HepG2 (cell line): ENCODE measurements at places on chromosomes 16 and 17.

- DNase-seq: no peak
Measured at GRCh38 chr17:27560668-27561067, 70.3 kb upstream of the LGALS9 start.

GRCh38 chr16:15513156-15513555 is 78.8 kb downstream of the BMERB1 start:
- DNase-seq: no peak

GRCh38 chr17:57257895-57258851 is 1.9 kb downstream of the MSI2 start:
- DNase-seq: peak; percentile 39

- DNase-seq: no peak
Measured at GRCh38 chr17:64632606-64633005, 29.5 kb downstream of the SMURF2 start.

DNA sequence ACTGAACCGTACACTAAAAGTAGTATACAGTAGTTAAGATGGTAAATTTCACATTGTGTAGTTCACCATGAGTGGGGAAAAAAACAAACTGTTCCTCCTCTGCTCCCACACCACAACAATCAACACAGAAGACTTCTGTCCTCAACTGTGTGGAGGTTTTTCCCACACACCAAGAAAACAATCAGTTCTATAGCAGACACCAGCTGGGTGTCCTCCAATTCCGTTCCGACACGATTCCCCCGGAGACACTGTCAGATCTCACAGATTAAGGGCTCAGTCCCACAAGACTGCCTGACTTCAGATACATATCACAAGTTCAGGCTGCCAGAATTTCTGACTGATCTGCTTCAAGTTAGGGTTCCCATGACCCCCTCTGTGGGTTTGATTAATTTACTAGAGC is 31.8 kb downstream of the BBS2 start:
- DNase-seq: no peak

DNA sequence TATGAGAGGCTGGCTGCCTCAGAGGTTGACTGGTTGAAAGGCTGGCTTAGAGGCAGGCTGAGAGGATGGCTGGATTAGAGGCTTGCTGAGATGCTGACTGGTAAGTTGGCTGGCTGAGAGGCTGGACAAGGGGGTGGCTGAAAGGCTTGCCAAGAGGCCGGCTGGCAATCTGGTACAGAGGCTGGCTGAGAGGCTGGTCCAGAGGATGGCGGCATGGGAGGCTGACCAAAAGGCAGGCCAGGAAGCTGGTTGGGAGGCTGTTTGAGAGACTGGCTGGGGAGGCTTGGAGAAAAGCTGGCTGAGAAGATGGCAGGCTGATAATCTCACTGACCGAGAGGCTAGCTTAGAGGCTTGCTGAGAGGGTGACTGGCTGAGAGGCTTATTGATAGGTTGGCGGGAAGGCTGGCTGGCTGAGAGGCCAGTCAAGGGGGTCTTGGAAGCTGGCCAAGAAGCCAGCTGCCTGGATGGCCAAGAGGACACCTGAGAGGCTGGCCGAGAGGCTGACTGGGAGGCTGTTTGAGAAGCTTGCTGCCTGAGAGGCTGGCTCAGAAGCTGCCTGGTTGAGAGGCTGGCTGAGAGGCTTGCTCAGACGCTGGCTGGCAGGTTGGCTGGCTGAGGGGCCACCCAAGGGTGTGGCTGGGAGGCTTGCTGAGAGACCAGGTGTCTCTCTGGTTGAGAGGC is 34.2 kb upstream of the ACSM2B start:
- DNase-seq: peak; percentile 27

- peak; percentile 41 for DNase-seq
Measured at GRCh38 chr16:12433691-12434390, 369.8 kb downstream of the CPPED1 start.

DNA sequence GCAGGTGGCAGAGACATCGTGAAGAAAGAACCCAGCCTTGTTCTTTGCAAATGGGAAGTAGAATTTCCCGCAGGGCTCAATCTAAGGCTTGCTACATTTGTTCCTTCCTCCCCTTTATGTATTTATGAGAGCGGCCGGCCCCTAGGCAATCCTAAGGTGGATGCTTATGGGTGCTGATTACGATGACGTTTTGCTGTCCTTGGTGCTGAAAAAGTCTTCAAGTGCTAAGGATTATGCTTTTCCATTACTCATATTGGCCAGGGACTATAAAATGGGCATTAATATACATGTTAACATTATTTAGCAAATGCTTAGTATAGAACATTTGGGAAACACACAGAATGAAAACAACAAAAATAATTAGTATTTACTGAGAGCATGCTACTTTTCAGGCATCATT is 313.3 kb upstream of the XYLT1 start:
- DNase-seq: peak; percentile 21

GRCh38 chr17:54985476-54985875 is 16.9 kb downstream of the STXBP4 start:
- no peak for DNase-seq
